ENCODE measurements at places on chromosomes 13 and 19.

DNA sequence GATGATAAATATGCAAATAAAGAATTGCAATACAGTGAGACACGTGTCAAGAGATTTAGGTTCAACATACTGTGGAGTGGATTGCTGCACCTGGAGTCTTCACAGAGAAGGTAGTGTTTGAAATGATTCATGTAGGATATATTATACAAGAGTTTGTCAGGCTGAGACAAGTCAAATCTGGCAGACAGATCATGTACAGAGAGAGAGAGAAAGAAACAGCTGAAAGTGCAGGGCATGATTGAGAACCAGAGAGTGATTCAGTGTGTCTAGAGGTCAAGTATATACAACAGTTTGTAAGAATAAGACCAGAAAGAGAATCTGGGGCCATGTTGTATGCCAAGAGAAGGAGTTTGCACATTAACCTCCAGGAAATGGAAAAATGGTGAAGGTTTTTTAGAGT lies 2.1 kb upstream of the VWA8 start:
- DNase-seq = no peak

GRCh38 chr19:33891773-33892172 lies 95.1 kb downstream of the KCTD15 start:
- DNase-seq = no peak

DNA sequence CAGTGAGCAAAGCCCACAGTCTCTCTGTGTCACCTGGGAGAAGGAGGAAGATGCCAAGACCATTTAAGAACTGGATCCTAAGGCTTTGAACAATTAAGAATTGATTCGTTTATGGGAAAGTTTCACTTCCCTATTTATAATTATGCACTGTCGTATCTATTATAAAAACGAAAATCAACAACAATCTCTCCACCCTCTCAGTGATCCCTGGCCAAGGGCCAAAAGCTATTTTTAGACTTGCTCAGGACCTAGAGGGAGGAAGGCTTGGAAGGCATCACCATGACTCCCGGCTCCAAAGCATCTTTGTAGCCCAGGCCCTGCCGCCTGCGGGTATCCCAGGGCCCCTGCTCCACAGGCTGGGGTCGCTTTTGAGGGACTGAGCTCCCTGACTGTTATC lies 1.3 kb downstream of the RHPN2 start:
- no peak for DNase-seq

- DNase-seq = no peak
Observed at GRCh38 chr19:33303791-33304345, 1.5 kb upstream of the CEBPA start.

DNA sequence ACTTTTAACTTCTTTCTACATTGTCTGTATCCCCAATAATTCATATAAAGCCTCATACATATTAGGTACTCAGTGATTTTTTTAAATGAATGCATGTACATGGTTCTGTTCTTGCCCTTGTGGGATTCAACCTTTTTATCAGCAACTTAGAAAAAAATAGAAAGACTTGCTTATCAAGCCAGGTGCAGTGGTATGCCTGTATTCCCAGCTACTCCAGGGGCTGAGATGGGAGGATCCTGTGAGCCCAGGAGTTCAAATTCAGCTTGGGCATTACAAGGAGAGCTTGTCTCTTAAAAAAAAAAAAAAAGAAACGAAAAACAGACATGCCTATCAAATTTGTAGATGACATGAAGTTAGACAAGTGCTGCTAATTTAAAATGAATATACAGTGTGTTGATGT lies 54.2 kb upstream of the MYCBP2 start:
- no peak for DNase-seq

GRCh38 chr19:39873385-39873784 lies 27.2 kb upstream of the FBL start:
- DNase-seq = no peak
